ENCODE measurements at places on chromosomes 2 and 18. TPM values are rescaled to one million over a fixed set of nuclear protein-coding genes. Genes with fewer than 3 reads are reported as not detected.

The AQP12B gene
- not detected for total RNA-seq

The GPR17 gene
- 0.35 TPM for total RNA-seq

- no peak for DNase-seq
These were observed 109.2 kb upstream of the MAP2 start for GRCh38 chr2:209314653-209315052.

DNA sequence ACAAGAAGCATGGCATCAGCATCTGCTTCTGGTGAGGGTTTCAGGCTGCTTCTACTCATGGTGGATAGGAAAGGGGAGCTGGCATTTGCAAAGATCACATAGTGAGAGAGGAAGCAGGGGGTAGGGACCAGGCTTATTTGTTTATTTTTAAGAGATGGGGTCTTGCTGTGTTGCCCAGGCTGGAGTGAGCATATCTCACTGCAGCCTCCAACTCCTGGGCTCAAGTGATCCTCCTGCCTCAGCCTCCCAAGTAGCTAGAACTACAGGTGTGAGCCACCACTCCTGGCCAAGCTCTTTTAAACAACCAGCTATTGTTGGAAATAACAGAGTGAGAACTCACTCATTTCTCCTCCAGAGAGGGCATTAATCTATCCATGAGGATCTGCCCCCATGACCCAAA is 269.4 kb upstream of the FBXO11 start:
- DNase-seq = no peak

DNA sequence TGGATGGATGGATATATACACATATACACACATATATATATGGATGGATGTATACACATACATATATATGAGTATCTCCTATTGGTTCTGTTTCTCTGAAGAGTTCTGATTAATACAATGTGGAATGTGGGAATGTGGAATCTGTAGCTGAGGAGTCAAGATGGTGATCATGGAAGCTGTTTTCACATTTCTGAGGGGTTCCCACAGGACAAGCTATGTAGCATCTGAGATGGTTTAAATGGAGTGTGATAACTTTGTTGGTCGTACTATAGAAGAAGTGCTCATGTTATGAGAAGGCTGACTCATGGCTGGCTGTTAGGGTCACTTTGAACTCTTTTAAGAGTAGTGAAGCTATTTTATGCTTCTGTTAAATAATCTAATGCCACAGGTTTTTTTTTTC is 279.7 kb downstream of the MEIS1 start:
- DNase-seq = no peak

The PAIP2B gene
- 16.8 TPM for total RNA-seq

The SULT1C4 gene
- 0.96 TPM for total RNA-seq
